ELR (cell line): ENCODE measurements at places on chromosomes 1 and 21.

- no peak for DNase-seq
Measured at GRCh38 chr1:48720929-48721328, 55.8 kb downstream of the BEND5 start.

- peak; percentile 90 for DNase-seq
Measured at GRCh38 chr21:29258626-29259338, 39.9 kb upstream of the BACH1 start.

- no peak for DNase-seq
Measured at GRCh38 chr1:156401681-156402081, 32.7 kb downstream of the RHBG start.

DNA sequence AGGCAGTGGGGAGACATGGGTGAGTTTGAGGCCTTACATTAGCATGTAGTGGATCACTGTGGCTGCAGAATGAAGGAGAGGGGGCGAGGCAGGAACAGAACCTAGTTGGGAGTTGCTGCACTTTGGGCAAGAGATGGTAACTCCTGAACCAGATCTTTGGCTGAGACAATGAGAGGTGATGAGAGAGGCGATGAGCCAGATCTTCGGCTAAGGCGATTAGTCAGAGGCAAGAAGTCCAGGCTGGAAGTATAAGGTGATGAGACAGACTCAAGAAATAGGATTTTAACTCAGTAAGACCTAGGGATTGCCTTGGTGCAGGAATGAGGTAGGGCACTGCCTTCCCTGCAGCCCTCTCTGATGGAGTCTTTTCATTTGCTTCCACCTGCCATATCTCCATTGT lies 9.1 kb upstream of the ARTN start:
- DNase-seq = peak; percentile 75

DNA sequence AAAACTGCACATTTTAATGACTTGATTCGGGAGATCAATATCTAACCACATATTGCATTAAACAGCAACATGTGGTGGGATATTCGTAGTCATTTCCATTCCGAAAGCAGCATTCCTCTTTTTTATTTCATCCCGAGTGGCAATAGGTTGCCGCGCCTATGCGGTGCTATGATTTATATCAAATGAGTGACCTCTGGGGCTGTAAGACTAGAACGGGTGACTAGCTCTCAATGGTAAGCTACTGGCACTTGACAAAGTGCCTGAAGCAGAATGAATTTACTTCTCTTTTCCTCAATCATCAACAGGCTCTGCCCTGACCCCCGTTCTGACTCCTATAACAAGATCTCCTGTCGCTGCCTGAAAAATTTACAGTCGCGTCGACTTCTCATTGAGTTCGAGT lies 162.3 kb downstream of the ZNF281 start:
- DNase-seq = no peak

DNA sequence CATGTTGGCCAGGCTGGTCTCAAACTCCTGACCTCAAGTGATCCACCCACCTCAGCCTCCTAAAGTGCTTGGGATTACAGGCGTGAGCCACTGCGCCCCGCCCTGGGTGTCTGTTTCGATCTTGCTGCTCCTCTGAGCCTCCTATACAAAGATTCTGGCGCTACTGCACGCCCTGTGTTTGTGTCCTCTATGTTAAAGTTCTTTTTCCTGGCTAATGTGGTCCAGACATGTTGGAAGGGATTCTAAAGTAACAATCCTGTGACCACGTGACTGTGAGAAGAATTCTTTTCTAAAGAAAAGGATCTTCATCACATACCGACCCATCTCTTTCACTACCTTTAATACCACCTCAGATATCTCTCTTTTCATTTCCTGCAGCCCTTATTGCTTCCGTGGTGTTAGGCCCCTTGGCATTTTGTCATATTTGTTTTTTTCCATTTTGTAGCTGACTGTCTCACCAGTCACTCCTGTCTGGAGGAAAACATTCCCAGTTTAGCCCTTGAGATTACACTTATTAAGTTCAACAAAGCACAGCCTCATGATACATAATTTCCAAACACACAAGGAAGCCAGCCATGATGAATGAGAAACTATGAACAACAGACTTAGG lies 27.2 kb upstream of the ENO1 start:
- DNase-seq = no peak

- DNase-seq = no peak
Measured at GRCh38 chr1:7553042-7553690, 217.9 kb upstream of the VAMP3 start.

DNA sequence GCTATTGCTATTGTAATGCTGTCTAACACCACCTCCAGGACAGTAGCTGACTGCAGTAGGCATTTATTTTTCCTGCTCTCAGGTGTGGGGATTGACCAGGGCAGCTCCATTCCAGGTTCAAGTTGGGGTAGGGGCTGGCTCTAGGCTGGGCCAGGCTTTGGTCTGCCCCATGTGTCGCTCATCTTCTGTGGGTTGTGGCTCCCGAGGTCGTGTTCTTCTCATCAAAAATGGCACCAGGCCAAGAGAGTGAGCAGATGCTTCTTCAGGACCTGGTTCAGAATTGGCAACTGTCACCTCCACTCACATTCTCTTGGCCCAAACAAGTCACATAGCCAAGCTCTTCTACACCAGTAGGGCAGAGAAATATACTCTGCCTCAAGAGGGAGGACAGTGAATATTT lies 133.7 kb downstream of the PTPRU start:
- DNase-seq = no peak

DNA sequence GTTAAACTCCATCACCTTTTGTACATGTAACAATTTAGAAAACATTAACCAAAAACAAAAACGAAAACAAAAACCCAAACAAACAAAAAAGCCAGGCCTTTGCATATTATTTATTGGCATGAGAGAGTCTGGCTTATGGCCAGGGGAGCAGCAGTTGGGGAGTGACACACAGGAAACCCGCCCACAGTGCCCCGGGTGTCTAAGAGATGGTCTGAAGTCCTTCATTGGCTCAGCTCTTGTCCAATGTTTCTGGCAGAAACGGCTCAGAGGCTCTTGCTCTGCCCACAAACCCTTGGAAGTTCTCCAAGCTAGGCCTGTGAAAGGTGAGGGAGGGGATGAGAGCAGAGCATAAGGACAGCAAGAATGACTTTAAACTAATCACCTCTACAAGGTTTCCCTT lies 131.5 kb downstream of the CNIH3 start:
- DNase-seq = peak; percentile 60

DNA sequence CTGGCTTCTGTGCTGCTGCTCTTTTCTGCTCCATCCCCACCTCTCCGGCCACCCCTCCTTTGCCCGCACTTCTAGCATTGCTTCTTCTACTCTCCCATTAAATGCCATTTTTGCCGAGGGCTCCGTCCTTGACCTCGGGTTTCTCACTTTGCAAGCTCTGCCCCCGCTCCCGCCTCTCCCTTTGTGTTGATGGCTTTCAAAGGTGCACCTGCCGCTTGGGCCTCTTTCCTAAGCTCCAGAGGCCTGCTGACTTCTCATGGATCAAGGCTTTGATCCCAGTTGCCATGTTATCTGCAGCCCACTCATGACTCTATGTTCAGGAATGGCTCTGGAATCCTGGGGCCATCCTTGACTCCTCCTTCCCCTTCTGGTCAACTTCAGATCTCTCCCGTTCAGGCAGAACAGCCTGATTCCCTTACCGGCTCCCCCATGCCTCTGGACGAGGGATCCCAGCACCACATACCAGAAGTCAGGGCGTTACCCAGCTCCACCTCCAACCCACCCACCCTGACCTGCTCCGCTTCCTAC lies 54.3 kb downstream of the TLR5 start:
- no peak for DNase-seq
